Activated CD4-positive, alpha-beta T cell treated with anti-CD3 and anti-CD28 coated beads, Interleukin-2, Interleukin-4, amounts not matched to agents 100 ng/mL and 50 ng/mL, durations not matched to agents 16 hours and 8 hours (primary cell): ENCODE measurements at places on chromosomes 2 and 18.

- DNase-seq: no peak
Measured at GRCh38 chr2:174078275-174078674, 113.1 kb upstream of the SP3 start.

- DNase-seq: no peak
Measured at GRCh38 chr2:41068740-41069139, 616.9 kb upstream of the SLC8A1 start.

- no peak for DNase-seq
Measured at GRCh38 chr2:206408323-206409320, 34.7 kb upstream of the ADAM23 start.

- DNase-seq: no peak
Measured at GRCh38 chr2:226256709-226257376, 542.8 kb downstream of the IRS1 start.

DNA sequence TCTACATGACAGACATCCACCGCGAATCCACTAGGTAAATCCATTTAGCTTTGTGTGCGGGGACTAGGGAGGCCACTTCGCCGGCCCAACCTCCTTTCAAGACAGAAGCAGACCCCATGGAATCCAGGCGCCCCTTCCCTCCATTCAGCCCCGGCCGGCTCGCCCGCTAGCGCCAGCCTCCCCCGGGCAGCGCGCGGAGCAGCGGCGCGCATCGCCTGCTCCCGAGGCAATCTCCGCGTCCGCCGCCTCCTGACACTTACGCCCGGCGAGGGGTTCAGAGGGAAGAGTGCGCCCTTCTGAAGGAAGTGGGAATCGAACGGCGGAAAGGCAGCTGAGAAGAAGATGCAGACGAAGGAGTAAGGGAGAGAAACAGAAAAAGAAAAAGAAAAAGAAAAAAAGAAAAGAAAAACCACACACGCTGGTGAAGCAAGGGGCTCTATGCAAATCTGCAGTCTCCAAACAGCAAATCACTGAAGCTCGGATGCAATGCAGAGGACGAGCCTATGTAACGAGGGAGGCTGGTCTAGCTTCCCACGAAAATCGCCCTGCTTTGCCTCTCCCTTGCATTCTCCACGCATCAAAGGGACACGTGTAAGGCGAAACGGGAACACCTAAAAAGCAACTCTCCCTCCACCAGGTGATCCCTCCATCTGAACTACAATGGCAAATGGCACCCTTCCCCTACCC, 684.4 kb downstream of the NRXN1 start:
- no peak for DNase-seq

GRCh38 chr2:29066997-29067605, 7.2 kb downstream of the PCARE start:
- DNase-seq: no peak

GRCh38 chr2:136741471-136741870, 23.9 kb upstream of the THSD7B start:
- no peak for DNase-seq

- no peak for DNase-seq
Measured at GRCh38 chr2:150230004-150230403, 257.5 kb downstream of the RND3 start.

DNA sequence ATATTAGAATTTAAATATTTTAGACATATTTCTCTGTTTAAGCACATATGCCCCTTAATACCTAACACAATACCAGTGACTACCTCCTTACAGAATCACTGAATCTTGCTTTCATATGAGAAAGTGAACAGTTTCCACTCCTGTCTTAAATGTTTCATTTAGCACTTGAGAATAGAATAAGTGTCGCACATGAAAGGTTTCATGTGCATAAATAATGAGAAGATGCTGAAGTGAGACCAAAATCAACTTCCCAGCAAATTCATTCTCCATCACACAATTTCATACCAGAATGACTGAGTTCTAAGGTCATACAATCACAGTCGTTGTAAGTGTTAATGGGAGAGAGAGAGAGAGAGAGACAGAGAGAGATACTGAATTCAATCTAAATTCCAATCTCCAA, 51.2 kb downstream of the ATIC start:
- DNase-seq: no peak

DNA sequence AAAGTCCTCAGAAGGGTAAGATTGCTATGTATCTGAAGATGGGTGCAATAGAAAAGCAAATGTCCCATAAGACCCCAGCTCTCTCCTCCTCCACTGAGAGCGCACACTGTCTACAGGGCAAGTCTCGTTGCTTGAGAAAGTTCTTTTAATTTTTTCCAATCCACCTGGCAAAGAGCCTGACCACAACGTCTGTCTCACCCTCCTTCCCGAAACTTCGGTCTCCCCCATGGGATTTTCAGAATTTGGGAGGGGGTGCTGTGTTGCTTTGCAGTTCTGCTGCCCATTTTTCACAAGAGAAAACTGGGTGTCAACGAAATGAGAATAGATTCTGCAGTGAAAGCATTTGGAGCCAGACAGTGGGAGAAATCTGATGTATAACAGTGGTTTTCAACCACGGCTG, 40.4 kb downstream of the SERTAD2 start:
- DNase-seq: no peak
